ENCODE measurements at places on chromosomes 2 and 18. TPM values are rescaled to one million over a fixed set of nuclear protein-coding genes. Genes with fewer than 3 reads are reported as not detected.

DNA sequence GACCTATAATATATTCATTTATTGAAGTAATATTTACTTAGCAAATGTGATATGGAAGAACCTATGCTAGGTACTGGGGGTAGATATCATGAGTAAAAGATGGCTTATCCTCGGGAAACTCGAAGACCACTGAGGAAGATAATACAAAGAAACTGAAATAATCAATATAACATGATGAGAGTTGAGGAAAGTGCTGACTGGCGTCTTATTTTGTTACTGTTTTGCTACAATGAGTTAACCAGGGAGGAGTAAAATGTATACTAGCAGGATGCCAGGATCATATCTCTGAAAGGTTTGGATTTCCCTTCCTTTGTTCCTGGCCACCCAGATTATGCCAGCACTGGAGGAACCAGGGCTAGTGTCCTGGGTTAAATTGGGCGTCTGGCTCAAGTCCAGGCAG is 111.7 kb upstream of the SPATS2L start:
- DNase-seq: no peak

DNA sequence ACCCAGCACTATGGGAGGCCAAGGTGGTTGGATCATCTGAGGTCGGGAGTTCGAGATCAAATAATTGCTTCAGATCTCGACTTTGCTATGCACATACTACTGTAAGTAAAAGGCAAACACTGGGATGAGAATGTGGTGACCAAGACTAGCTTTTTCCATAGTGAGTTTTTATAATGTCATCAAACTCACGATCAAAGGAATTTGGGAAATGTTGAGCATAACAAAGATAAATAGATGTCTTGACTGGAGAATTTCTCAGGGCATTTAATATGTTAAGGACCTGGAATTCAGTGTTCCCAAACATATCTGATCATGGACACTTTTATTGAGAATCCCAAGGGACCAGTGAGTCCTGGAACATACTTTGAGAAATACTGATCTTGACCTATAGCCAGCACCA is 205.6 kb downstream of the ARHGAP15 start:
- DNase-seq: no peak

Gene MEP1B
- total RNA-seq: not detected

Gene PROM2
- total RNA-seq: 40.7 TPM

DNA sequence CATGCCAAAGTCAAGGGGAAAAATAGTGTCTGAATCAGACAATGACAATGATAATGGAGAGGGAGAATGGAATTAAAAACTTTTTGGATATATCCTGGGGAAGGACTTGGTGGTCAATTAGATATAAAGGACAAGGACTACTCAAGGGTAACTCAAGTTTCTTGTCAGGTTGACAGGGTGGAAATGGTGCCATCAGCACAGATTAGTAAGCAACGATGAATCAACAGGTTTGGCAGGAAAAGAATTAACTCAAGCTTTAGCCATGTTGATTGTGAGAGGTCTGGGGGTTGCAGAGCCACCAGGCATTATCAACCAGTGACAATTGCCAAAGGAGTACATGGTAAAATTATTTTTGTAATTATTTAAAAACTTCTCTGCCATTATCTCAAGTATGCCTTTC is 35.8 kb upstream of the SPATS2L start:
- DNase-seq: no peak

DNA sequence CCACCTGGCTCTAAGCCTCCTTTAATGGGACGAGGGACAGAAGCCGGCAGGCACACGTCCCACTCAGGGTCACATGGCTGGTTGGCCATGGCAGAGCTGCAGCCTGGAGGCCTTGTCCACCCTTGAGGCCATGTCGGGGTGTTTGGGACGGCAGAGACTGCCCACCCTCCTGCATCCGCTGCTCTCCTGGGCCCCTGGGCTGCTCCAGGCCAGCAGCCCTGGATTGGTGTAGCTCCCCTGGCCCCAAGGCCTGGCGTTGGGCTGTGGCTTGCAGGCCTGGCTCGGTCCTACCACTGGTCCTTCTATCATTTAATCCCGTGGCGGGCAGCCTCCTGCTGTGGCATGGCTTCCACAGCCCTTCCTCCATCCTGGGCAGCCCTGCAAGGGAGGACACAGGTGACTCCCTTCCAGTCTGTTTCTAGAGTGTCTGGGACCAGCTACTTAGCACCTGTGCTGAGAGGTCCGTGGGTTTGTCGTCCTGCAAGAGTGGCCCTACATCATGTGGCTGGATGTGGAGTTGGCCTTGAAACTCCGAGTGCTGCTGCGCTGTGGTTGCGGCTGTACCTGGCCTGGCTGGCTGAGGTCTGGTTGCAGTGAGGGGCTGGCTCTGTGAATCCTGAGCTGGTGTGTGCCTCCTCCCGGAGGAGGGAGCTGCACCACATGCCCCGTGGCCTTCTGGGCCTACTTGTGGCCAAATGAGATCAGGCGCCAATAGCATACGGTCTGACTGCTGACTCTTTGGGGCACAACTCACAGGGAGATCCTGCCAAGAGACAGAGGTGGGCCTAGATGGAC is 67.3 kb downstream of the SH3RF3 start:
- DNase-seq: no peak

Gene LIMS3
- total RNA-seq: 1.2 TPM

- DNase-seq: no peak
Measured at GRCh38 chr2:129812071-129812470, 167.4 kb upstream of the RAB6C start.

DNA sequence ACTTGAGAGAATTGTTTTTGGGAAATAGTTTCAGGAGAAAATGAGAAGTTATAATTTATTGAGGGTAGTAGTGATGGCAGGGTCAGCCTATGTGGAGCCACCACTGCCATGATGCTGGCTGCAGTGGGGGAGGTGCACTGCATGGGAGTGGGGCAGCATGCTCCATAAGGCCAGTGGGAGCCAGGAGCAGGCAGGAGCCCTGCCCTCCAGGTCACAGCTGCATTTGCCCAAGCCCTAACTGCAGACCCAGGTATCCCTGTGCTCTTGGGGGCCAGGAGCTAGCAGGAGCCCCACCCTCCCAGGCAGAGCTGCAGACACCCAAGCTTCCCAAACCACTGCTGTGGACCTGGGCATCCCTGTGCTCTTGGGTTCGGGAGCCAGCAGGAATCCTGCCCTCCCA is 757.3 kb upstream of the CRIM1 start:
- DNase-seq: no peak

Gene RGPD3
- total RNA-seq: 0.14 TPM

- no peak for DNase-seq
Measured at GRCh38 chr2:212030709-212031108, 507.9 kb downstream of the ERBB4 start.

GRCh38 chr2:148132412-148132811 is 111.5 kb downstream of the MBD5 start:
- DNase-seq: peak; percentile 22

Gene ARHGAP28
- 0.24 TPM for total RNA-seq
